ENCODE measurements at places on chromosomes 1 and 21.

- DNase-seq = no peak
These were observed 43.0 kb downstream of the TMEM53 start for GRCh38 chr1:44631333-44631646.

DNA sequence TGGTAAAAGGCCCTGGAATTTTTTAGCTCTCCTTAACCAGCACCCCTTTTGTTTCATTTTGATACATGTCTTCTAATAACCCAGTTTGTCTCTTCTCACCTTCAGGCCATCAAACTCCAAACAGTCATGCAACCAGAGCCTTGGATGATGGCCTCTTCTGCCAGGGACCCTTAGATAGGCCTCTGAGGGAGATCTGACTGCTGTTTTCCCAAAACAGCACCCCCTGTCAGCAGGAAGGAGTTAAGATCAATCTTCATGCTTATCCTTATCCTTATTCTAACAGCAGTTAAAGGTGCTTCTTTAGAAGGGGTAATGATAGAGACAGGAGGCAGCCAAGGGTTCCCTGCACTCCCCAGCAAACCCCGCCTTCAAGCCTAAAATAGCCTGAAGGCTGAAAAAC, 49.5 kb upstream of the VANGL1 start:
- no peak for DNase-seq

DNA sequence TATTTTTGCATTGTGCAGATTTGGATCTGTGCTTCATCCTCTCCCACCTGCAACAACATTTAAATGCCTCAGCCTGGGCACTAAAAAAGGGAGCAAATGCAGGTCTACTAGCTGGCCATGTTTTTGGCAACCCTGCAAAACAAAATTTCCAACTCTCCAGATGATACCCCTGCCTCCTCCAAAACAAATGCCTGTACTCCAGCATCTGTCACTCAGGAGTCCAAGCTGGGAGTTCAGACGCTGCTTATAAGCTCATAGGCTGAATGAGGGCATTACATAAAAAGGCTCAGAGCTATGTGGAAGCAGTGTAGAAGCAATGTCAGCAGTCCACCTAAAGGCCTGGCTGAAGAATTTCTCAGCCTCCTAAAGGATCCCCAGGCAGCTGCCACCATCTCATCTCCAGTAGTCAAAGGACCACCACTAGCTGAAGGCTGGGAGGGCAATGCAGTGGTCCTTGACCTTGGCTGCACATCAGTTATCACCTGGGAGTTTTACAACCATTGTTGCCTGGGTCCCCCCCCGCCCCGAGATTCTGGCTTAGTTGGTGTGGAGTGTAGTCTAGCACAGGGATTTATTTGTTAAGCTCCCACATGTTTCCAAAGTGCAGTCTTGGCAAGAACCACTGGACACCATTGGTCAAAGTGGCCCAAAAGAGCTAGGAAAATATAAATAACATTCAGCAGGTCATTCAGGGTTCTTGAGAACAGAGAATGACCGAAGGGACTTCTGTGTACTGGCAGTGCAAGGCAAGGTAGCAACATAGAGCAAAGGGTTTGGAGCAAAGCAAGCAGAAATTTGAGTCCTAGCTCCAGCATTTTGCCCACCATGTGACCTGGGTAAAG, 57.2 kb downstream of the ITPKB start:
- DNase-seq = no peak

DNA sequence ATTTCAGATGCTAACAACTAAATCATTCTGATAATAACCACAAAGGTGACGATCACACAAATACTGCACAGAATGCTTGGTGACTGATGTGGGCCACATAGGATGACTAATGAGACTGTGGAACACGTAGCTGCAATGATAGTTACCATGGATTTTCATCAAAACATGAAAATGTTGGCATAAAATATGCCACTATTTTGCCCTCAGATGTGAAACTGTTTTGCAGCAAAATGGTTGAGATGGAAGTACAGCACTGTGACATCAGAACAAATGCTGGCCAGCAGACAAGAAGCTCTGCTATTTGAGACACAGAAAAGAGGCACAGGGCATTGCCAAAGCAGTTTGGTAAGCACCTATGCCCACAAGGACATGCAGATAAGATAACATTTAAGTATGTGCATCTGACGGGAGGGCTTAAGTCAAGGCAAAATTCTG, 83.8 kb downstream of the NIBAN1 start:
- peak; percentile 49 for DNase-seq

GRCh38 chr1:79293611-79294010, 287.1 kb upstream of the ADGRL4 start:
- DNase-seq = no peak

DNA sequence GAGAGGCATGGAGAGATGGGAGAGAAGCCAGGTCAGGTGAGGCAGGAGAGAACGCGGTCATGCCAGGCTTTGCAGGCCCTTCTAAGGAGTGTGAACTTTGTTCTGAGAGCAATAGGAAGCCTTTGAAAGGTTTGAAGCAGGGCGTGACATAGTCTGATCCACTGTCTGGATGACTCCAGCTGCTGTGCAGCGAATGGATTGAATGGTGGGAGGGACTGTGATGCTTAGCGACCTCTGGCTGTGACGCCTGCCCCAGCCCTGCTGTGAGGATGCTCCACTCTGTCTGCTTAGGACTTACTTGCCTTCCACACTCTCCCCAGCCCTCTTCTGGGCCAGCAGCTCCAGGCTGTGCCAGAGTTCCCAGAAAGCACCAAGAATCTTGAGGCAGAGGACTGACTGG, 41.8 kb upstream of the POU3F1 start:
- no peak for DNase-seq

- no peak for DNase-seq
These were observed 150.6 kb downstream of the SDCCAG8 start for GRCh38 chr1:243406424-243406823.

- DNase-seq = no peak
These were observed 217.2 kb upstream of the IRF2BP2 start for GRCh38 chr1:234827181-234827580.

DNA sequence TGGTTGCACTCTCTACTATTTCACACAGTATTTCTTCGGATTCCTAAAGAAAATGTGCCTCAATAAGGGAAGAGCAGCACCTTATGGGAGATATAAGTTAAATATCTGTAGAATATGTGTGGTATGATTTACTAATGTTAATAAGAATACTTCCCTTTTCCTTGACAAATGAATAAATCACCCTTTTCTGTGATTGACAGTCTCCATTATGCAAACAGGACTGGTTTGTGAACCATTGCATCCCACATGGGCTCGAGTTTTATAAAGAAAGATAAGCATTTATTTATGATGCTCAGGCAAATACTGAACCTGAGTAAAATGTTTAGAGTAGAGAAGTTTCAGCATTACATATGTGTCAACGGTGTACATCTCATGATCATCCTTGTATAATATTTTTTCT, 587.7 kb upstream of the BRINP3 start:
- DNase-seq = no peak

DNA sequence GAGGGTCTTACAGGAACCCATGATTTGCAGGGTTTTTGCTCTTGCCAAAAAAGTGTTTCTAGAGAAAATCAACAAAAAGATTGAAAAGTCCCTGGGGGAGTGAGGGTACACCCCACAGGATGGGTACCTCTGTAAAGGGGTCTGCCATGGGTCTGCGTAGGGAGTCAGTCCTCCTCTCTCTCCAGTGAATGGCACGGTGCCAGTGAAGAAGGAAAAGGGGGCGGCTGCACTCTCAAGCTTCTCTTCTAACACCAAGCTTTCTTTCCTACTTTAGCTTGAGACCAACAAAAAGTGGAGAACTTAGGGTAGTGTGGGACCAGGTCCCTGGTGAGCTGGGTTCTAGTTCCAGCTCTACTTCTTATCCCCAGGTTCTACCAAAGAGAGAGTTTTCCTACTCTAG, 87.4 kb downstream of the GLUL start:
- DNase-seq = no peak

Measured in heart left ventricle (tissue), 16 donors.